Stimulated activated CD8-positive, alpha-beta memory T cell treated with anti-CD3 and anti-CD28 coated beads, Interleukin-15, amount 100 ng/mL, for 1 hour (primary cell): ENCODE measurements at places on chromosomes 1 and 21.

GRCh38 chr1:45009956-45010854 lies 919 bp downstream of the HECTD3 start:
- no peak for DNase-seq

- DNase-seq: no peak
These were observed 90.7 kb downstream of the SLC25A24 start for GRCh38 chr1:108109295-108109973.

- no peak for DNase-seq
These were observed 183.0 kb downstream of the ZBTB18 start for GRCh38 chr1:244234009-244234643.

GRCh38 chr1:211761400-211761799 lies 69.2 kb downstream of the LPGAT1 start:
- DNase-seq: no peak

DNA sequence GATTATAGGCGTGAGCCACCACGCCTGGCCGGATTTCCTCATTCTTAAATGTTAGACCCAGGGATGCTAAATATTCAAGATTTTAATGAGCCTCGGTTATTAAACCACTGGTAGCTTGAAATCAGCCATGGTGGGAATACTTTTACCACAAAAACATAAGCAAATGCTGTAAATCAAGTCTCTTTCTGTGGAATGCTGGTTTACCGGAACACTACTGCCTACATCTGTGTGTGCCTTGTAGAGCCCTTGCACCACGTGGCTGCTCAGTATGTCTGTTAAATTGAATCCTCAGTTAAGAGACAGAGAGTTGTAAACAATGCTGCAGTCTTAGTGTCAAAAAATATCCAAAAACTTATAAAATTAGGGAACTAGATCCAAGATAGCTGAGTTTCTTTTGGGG lies 26.8 kb upstream of the CNN3 start:
- no peak for DNase-seq

DNA sequence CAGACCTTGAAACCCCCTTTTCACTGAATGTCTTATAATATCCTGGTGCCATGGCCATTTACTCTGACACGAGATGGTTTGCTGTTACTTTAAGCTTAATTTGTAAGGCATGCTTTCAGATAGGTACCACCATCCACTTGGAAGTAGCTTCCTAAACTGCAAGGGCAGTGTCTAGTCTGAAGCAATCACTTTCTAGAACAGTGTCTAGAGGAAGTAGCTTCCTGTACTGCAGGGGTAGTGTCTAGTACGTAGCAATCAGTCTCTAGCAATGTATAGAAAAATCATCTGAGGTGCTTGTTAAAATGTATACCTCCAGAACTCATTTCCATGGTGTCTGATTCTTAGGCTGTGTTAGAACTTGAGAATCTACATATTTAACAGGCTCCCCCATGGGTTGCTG lies 42.5 kb downstream of the ZBTB40 start:
- DNase-seq: no peak

GRCh38 chr1:96362623-96363022 lies 359.0 kb upstream of the PTBP2 start:
- DNase-seq: no peak

DNA sequence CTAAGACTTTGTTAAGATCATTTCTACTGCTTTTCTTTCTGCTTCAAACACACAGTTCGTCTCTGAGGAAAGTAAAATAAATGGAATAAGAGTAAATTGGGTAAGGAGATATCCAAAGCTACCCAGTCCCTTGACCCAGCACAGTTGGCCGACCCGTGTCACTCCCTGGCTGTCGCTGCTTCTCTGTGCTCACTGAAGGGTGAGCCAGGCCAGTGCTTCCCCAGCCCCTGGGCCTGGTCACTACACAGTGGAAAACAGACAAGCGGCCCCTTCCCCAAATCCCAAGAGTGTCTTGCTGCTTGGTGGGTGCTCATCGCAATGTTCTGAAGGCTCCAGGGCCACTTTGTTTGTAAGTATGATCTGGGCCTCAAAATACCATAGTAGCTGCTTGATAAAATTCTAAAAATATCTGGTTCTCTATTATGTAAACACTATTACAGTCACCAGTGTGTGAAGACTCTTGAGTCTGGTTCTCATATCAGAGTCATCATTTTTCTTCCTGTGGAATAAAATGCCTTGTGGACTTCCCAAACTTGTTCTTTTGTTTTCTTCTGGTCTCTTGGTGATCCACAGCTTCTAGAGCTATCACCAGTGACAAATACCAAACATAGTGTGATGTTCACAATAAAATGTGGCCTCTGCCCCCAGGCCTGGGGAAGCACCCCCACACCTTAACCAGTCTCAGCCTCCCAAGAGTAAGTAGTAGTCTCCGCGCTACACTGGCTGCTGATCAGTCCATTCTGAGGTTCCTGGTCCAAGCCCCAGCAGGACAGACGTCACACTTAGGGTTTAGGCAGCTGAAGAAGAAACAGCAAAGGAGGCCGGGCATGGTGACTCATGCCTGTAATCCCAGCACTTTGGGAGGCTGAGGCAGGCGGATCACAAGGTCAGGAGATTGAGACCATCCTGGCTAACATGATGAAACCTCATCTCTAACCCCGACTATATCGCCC lies 106.2 kb downstream of the DHRS3 start:
- no peak for DNase-seq

GRCh38 chr1:47876587-47876963 lies 120.6 kb downstream of the TRABD2B start:
- no peak for DNase-seq

- DNase-seq: no peak
These were observed 3.9 kb upstream of the KCNJ9 start for GRCh38 chr1:160077486-160077885.

GRCh38 chr1:37509181-37509580 lies 5.4 kb downstream of the MEAF6 start:
- no peak for DNase-seq

- no peak for DNase-seq
These were observed 159.1 kb upstream of the C8B start for GRCh38 chr1:57124768-57125446.
